ENCODE measurements at places on chromosomes 1 and 21.
A peak's percentile ranks its signal among the peaks of the same experiment; 100 is the strongest.

GRCh38 chr1:186337554-186337953 lies 37.5 kb downstream of the TPR start:
- DNase-seq = no peak

- DNase-seq = no peak
These were observed 3.6 kb upstream of the VWA1 start for GRCh38 chr1:1431845-1432273.

DNA sequence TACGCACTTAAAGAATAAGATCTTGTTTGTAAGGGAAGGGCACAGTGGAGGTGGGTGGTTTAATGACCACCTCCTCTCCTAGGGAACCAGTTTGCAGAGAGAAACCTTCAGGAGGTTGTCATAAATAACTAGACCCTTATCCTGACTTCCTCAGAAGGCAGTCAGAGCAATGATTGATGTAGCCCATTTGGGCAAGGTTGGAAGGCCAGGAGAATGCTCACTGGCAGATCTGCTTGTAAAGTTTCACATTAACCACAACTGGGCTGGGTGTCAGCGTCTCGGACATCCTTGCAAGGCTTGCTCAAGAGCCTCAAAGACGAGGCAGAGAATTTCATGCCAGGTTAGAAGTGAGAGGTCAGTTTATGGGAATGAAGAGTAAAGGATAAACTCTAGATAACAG lies 87.6 kb upstream of the TRABD2B start:
- no peak for DNase-seq

GRCh38 chr1:115728341-115728740 lies 40.2 kb downstream of the CASQ2 start:
- DNase-seq = peak; percentile 50

DNA sequence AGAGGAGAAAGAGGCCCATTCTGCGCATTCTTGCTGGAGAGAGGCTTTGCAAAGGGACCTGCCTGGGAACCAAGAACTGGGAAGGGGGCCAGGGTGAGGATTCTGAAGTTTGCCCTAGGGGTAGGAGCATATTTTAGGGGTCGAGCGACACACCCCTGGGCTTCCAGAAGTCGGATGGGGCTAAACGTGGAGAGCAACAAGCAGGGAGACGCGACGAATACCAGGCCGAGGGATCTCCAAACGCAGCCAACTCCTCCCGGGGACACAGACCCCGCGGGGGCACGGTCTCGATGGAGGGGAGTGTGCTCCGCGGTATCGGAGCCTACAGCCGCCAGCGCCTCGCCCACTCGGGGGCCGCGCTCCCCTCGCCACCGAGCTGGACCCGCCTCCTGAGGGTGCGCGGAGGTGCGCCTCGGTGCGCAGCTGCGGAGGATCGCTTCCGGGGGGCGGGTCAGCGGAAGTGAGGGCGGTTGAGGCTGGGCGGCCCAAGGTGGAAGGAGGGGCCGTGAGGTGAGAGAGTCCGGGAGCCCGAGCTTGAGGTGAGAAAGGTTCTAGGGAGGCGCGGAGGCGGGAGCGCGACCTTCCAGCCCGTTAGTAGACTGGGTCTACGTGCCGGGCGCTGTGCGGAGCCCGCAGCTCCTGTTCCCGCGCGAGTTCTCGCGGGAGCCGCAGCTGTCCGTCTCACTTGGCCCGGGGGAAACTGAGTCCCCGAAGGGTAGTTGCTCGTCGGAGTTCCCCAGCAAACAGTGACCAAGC lies at the start of gene MTFR1L:
MTFR1L (plus strand) TSS at position 464 of the 756 bp plus-strand sequence. CDS start 3,151 bp downstream, outside the sequence.
- peak; percentile 93 for DNase-seq

DNA sequence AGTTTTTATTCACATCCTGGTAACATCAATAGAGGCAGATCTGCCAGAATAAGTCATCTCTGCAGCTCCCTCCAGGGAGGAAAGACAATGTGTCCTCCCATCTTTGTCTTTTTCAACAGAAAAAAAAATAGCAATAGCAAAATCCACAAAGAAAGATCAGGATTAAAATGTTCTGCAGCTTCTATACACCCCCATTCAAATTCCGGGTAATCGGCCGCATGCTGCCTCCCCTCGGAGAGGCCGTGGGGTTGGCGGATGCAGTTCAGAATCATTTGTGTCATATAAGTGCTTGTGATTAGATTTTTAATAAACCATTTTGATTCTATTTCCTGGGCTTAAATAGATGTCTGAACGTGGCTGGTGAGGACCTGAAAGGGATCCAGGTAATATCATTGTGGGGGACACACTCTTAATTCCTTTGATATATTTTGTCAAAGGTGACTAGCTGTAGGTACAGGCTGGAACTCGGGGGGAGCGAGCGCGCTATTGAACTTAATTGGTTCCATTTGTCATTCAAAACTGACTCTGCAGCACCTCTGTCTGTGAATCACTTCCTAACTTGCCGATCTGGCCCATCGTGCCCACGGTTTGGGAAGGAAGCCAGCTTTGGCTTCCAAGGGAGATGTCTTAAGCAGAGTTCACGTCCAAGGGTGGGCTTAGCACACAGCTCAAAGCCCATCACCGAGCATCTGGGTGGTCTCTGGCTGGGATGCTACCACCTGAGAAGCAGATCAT lies 85.6 kb upstream of the ARHGEF16 start:
- DNase-seq = no peak

DNA sequence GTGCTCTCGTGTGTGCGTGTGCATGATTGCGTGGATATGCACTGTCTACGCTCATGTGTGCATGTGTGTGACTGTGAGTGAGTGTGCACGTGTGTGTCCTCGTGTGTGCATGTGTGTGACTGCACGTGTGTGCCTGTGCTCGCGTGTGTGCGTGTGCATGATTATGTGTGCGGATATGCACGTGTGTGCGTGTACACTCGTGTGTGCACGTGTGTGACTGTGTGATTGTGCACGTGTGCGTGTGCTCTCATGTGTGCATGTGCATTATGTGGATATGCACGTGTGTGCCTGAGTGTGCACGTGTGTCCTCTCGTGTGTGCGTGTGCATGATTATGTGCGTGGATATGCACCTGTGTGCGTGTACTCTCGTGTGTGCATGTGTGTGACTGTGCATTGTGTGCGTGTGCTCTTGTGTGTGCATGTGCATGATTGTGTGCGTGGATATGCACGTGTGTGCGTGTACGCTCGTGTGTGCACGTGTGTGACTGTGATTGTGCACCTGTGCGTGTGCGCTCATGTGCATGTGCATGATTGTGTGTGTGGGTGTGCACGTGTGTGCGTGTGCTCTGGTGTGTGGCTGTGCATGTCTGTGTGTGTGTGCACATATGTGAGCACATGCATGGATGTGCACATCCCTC lies 2.2 kb downstream of the MMEL1 start:
- no peak for DNase-seq

DNA sequence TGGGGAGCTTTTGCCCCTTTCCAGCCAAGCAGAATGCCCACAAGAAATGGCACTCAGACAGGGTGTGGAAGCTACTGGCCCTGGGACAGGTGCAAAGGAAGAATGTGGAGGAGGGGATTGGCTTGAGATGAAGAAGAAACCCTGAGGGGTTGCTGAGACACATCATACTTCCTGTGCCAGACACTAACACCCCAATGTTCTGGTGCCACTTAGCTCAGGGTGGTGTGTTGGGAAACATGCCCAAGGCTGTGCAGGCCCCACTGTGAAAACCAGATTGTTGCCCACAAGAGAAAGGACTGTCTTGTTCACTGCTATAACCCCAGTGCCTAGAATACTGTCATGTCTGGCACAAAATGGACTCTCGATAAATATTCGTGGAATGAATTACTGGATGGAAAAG lies 9.9 kb upstream of the PAQR6 start:
- no peak for DNase-seq

DNA sequence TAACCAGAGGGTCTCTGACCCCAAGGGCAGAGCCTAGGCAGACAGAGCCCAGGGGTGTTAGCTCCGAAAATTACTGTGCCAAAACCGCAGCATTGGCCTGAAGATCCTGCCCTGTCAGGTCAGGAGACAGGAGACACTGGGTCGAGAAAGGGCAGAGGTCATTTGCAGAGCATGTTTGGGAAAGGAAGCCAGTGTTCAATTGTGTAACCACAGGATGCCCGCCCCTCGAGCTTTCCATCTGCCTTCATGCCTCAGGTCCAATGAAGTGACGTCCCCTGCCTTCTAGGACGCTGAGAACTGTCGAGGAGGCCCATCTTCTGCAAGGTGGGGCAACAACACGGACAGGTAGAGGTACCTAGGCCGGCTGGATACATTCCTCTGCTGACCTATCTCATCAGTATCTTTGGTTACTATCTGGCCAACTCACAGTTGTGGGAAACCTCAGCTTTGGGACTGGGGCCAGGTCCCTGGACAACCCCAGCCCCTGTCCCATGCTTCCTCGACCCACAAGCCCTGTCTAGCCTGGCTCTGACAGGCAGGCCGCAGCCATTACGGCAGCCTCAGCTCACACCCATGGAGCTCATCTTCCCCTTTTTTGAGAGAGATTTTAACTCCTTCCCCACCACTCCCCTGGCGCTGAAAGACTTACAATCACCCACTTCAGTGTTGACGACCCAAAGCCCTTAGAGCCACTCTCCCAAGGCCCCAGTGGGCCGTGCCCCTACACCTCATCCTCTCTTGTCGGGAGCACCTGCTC lies 1.3 kb downstream of the ARL8A start:
- DNase-seq = no peak

DNA sequence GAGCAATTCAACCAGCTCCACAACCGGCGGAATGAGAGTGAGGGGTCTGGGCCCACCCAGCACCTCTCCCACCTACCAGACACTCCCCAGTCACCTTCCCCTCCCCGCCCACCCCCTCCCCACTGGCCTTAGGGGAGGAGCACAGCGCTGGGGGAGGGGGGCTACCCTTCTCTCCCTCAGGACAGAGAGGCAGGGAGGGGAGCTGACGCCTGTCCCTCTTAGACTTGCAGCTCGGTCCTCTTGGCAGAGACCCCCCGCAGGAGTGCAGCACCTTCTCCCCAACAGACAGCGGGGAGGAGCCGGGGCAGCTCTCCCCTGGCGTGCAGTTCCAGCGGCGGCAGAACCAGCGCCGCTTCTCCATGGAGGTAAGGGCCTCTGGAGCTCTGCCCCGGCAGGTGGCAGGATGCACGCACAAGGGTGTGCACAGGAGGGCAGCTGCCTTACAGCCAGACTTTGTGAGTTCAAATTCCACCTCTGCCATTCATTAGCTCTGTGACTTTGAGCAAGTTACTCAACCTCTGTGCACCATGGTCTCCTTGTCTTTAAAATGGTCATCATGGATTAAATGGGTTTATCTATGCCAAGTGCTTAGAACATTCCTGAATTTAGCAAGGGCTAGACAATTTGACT lies 18.9 kb downstream of the CDK18 start:
- DNase-seq = no peak

GRCh38 chr1:210328746-210329503 lies at the start of gene HHAT:
Gene HHAT (plus strand): TSS chr1:210328902. CDS start chr1:210348976, 20,074 bp downstream.
- peak; percentile 93 for DNase-seq

DNA sequence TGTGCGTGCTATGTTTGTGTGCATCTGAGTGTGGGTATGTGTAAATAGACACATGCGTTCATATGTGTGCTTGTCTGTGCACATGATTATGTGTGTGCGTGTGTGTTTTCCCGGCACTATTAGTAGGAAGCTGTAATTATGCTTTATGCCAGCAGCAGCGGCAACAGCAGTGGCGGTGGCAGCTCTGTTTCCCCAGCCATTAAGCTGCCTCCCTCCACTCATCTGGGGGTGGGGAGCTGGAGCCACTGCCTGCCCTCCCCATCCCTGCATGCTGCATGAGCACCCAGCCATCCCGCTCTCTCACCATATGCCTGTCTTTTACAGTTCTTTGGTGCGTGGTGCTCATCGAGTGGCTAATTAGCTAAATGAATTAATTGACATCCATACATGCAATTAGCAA lies 30.5 kb upstream of the ACOT11 start:
- no peak for DNase-seq

GRCh38 chr1:173553312-173553711 lies 49.6 kb downstream of the SLC9C2 start:
- DNase-seq = no peak

DNA sequence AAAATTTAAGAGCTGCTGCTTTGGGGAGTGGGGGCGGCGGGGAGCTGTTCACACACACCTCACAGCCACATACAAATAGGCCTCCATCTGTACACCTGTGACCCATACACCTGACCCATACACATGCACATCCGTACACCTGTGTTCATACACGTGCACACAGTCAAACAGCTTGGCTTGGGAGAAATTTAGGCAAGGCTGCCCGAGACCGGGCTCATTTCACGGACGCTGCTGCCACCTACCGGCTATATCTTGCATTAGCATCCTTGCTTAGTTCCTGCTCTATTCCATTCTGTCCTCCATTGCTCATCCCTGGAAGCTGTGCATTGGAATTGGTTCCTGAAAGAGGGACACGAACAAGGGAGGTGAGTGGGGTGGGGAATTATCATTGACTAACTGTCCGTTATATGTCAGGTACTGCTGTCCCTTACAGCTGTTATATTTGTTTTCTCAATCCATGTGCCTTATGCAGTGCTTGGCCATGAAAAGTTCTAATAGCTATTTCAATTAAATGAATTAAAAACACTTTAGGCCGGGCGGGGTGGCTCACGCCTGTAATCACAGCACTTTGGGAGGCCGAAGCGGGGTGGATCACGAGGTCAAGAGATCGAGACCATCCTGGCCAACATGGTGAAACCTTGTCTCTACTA lies 37.1 kb upstream of the EPB41 start:
- DNase-seq = peak; percentile 84

DNA sequence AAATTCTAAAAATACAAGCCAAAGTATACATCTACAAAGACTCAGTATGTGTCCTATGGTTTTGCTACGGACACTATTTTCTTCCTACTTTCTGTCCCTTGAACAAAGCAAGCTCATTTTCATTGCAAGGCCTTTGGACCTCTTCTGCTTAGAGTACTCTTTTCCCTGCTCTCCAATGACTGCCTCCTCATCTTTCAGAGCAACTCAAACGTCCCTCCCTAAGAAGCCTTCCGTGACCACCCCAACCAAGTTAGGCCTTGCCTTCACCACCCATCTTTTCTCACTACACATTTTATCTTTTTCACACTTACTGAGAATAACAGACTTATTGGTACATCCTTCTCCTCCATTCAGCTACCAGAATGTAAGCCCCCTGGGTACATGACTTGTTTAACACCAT lies 39.9 kb downstream of the ENAH start:
- no peak for DNase-seq

DNA sequence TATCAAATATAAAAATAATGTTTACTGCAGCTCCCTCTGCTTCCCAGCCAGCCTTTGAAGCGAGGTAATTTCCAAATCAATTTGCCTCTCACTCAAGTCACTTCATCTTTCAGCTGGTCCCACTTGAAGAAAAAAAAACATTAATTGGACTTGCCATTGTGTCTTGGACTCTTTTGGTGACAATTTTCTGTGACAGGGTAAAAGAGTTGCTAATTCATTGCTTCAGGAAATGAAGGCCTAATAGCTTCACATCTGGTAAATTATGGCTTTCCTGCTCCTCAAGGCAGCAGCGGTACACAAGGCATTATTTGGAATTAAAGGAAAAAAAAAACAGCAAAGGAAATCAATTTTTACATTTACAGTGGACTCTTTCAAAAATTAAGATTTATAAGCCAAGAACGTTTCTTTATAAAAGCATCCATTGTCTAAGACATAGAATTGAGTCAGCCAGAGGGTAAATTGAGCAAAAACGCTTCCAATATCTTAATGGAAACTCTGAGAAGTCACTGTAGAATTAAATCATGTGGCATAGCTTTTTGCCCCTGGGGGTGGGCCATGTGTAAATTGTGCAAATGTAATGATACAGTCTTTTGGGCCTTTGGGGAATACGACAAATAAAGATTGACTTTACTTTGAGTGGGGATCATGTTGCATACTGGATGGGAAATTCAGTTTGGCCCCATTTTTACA lies 102.5 kb downstream of the LYPLAL1 start:
- no peak for DNase-seq

Measured in lung (tissue), 17 donors.